ENCODE measurements at places on chromosomes 12 and 14.

DNA sequence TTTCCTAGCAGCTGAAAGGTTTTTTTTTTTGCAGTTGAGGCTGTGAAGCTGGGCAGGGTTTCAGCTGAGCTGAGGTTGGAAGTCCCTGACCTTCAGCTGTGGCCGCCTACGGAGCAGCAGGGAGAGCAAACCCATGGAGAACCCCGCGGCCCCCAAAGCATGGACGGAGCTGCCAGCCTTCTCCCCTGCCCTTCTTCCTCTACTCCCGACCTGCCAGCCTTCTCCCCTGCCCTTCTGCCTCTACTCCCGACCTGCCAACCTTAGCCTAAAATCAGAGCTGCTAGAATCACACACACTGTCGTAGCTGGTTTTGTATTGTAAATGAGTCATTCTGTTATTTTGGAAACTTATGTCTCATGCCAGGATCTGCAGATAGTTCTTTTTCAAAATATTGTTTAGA is 74.6 kb downstream of the PPP2R5C start:
- no peak for DNase-seq

- no peak for DNase-seq
Observed at GRCh38 chr14:81224222-81224621, 3.5 kb upstream of the GTF2A1 start.

- no peak for DNase-seq
Observed at GRCh38 chr14:57009585-57010515, 199.6 kb upstream of the OTX2 start.

GRCh38 chr14:67549734-67550133 is 16.6 kb downstream of the PLEKHH1 start:
- no peak for DNase-seq

GRCh38 chr12:5166976-5167375 is 123.3 kb downstream of the KCNA5 start:
- DNase-seq = no peak

- no peak for DNase-seq
Observed at GRCh38 chr12:23729359-23729758, 220.1 kb downstream of the SOX5 start.

GRCh38 chr12:72293701-72294100 is 21.5 kb downstream of the TRHDE start:
- DNase-seq = no peak

- DNase-seq = no peak
Observed at GRCh38 chr14:36522347-36522971, 2.4 kb upstream of the NKX2-1 start.

DNA sequence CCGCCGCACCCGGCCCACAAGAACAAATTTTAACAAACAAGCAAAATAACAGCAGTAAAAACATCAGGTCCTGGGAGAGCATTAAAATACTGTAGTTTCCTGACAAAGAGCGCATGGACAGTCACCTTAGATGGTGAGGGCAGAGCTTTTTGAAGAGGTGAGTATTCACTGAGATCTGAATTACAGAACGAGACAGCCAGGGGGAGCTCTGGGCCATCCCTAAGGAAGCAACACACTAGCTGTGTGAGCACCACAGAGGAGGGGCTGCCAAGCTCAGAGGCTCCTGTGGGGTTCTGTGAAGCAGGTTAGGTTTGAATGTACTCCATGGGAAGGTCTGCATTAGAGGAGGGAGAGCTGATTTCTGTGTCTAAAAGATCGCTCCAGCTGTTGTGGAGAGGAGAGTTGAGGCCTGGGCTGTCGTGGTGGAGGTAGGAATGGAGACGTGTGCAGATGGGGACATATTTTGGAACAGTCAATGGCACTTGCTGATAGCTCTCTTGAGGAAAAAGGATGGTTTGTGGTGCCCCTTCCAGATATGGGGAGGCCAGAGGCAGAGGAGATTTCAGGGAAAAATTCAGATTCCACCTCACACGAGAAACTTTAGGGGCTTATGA is 72.9 kb downstream of the TRAFD1 start:
- DNase-seq = no peak

DNA sequence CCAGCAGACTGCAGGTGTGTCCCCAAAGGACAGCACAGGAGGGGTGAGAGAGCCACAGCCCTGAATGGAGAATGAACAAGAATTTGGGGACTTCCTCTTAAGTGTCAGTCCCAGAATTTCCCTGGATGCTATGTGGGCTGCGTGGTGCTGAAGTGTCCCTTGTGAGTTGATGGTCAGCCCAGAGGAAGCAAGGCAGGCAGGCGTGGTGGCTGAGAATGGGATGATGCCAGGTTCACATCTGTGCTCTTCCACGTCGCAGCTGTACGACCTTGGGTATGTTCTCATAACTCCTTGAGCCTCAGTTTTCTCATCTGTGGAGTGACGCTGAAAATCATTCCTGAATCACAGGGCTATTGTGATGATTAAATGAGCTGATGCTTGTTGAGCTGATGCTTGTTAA is 62.1 kb upstream of the GPATCH2L start:
- no peak for DNase-seq

- DNase-seq = no peak
Observed at GRCh38 chr14:64998455-64998931, 11.8 kb downstream of the FNTB start.

GRCh38 chr12:130661059-130661458 is 55.0 kb downstream of the RIMBP2 start:
- DNase-seq = no peak

DNA sequence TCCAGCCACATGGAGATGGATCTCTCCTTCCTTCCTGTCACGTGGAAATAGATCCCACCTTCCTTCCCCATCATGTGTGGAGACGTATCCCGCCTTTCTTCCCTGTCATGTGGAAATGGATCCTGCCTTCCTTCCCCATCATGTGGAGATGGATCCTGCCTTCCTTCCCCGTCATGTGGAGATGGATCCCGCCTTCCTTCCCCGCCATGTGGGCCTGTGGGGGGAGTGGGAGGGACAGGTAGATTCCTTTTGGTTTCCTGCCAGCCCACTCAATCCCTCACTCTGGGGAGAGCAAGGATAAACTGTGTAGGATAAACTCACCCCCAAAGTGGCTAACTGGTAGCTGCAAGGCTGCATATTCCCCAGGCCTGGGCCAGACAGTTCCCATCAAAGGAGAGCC is 31.7 kb upstream of the TDRD9 start:
- no peak for DNase-seq

DNA sequence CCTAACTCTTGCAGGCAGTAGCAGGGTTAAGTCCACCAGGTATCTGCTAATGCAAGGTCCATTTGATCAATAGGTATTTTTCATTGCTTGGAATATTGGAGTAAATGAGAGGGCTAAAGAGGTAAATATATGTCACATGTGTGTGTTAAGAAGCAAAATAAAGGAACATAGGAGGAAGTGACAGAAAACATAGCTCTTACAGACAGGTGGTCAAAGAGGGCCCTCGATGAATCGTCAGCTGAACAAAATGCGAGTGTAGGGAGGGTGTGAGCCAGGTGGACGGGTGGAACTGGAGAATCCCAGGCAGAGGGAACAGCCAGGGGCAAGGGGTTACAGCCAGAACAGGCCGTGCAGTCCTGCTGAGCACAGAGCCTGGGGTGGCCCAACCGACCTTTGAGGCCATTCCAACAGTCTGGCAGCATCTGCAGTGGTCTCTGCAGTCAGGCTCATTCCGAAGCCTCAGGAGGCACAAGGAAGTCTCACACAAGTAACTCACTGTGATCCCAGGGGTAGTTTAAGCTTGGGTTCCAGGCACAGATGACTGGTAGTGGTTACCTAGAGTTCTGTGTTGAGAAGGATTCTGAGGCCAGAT is 43.2 kb downstream of the CCDC88C start:
- DNase-seq = no peak

DNA sequence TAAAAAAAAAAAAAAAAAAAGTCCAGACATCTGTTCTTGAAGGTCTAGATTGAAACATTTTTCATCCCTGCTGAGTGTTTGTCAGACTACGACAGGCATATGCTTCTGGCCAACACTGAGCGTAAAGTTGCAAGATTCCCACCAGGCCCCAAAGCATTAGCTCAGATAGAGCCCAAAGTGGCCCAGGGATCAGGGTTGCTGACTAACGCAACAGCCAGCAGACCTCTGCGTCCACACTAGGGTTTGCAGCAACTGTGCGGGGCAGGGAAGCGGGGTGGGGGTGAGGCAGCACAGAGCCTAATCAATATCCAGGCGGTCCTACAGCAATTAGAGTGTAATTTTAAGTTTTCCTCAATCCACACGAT is 55.7 kb downstream of the SSH1 start:
- no peak for DNase-seq

DNA sequence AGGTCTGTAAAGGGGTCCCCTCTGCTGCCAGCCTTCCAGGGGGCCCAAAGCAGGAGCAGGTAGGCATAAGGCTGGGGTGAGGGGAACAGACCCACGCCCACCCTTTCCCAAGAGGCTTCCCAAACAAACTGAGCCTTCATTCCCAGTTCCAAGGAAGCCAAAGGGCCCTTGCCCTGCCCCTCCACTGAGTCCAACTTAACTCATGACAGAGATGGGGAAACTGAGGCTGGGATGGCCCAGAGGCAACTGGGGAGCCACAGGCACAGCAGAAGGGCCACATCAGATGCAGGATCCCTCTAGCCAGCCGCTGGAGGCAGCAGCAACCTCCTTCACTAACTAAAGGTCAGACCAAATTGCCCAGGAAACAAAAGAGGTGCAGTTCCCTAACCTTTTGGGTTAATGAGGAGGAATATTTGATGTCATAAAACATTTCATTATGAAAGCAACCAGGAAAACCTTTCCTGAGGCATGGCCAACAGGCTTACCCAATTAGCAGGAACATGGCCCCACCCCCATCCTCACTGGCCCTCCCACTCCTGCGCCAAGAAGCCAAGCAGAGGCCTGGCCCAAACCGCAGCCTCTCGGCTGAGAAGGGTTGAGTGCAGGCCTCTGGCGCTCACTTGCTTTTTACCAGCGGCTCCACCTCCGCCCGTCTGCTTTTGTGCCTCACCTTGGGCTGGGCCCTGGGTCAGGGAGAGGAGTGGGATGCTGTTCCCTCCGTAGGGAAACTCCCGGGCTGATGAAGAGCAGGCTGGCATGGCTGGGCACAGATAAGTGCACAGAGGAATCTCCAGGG is 293.5 kb upstream of the RTL1 start:
- no peak for DNase-seq
